Smooth muscle cell of the brain vasculature (primary cell): ENCODE measurements at places on chromosomes 12 and 14.

DNA sequence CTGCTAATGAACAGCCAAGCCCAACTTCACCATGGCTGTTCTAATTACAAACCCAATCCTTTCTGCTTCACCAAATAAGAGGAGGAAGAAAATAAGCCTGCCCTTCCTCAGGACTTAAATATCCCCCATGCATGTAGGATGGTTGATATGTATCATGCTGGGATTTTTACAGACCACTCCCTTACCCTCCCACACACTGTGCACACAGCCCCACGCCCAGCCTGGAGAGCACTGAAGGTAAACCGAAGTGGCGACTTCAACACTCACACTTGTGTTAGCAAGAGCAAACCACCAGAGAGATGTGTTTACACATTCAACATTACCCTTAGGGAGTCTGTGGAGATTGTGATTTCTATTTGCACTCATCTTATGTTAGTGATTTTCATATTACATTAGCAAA, 241.2 kb downstream of the EGLN3 start:
- no peak for DNase-seq

GRCh38 chr14:58428118-58428683, 682 bp downstream of the KIAA0586 start:
- DNase-seq, result peak; percentile 33

- no peak for DNase-seq
Observed at GRCh38 chr12:53505555-53506449, 1.5 kb downstream of the NPFF start.

DNA sequence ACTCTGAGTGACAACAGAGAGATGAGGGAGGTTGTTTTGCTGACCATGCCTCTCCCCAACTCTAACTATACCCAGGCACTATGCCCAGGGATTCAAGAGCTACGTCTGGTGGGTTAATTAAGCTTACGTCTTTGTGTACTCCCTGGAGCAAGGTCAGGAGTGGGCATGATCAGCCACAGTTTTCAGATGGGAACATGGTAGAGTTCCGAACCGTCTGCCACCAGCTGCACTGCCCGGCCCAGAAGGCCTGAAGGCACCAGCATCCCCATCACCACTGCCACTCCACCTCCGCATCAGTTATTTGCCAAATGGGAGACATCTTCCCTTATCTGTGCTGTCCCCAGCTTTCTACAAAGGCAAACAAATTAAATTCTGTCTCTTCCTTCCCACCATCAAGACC, 11.1 kb upstream of the GPX2 start:
- no peak for DNase-seq

DNA sequence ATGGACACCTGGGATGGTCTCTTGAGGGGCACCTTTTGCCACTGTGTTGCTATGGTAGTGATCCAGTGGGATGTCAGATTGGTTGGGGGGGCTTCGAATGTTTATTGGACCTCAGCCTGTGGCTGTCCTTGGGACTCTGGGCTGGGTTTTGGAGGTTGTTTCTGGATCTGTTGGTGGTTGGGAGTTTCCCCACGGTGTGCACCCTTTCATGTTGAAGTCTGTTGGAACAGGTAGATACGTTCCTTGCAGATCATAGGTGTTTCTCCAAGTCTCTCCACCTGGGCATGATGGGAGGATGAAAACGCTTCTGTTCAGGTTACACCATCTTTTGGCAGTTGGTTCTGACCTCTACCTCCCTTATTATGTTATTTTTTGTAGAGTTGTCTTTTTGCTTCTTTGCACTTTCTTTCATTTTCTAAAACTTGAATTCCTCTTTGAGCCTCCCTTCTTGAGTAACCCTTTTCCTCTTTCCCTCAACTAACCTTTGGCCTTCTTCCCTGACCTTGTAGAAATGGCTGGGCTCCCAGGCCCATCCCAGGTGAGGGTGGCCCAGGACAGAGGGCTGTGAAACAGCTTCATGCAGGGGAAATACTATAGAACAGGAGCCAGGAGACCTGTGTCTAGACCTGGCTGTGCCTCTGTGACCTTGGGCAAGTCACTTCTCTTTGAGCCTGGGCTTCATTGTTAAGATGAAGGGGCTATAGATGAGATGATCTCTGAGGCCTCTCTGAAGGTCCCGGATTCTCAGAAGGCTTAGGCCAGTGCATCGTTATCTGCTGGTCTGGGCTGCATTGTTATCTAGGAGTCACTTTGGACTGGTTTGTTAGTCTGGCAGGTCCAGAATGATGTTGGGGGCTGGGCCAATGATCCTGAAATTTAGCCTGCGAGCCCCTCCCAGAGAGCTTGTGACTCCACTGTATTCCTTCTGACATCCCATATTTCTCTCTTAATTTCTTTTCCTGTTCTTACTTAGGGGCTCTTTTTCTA, 2.0 kb downstream of the ATN1 start:
- no peak for DNase-seq

GRCh38 chr14:37438444-37438843, 156.6 kb downstream of the FOXA1 start:
- DNase-seq, result no peak

GRCh38 chr14:51185180-51185579, 54.9 kb upstream of the TMX1 start:
- no peak for DNase-seq

GRCh38 chr14:20781803-20782202, 735 bp downstream of the RNASE6 start:
- no peak for DNase-seq

- DNase-seq, result no peak
Observed at GRCh38 chr14:89746654-89747053, 207.9 kb downstream of the EFCAB11 start.

DNA sequence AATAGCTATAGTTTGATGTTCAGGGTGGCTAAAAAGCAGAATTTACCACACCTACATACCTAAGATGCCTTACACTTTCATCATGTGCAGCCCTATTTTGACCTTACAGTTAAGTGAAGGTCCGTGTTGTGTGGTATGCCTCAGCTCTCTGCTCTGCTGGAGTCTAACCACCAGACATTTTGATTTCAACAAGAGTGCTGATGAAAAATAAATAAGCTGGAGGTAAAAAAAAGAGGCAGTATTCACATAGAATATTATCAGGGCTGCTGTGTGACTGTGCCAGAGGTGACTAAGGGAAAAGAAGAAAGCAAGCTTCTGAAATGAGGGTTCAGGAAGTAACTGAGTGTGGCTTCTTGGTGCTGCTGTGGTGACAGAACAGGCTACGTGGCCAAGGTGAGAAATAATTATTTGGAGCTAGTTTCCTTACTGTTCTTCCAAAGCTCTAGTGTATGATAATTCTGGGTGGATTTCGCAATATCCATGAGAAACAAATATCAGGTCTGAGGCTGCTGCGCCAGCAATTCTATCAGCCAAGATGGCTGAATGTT, 188.8 kb downstream of the STXBP6 start:
- DNase-seq, result no peak

- no peak for DNase-seq
Observed at GRCh38 chr14:64815257-64815656, 64.5 kb downstream of the SPTB start.

GRCh38 chr12:97939156-97939555, 476.6 kb downstream of the RMST start:
- no peak for DNase-seq

DNA sequence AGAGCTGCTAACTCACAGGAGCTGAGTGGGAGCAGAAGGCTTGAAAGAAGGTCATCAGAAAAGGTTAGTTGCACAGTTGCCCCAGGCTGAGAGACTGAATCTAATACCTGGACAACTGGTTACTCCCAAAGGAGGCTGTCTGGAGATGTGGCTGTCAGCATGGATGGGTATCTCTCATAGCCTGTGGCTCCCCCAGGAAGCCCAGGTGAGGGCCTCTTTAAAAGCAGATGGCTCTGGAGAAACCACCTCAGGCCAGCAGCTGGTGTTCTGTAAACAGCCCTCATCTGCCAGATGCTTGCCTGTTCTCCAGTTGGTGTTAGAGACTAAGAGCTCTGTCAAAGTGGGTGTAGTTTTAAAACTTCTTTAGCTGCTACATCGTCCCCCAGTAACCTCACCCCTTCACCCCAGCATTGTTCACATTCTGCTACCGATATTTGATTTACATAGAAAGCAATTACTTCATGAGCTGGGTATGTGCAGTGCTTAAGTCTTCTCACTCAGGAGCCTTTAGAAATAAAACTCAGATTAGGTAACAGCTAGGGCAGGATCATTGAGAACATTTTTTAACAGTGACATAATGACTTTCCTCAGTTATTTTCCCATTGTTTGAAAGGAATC, 25.8 kb downstream of the DACT1 start:
- DNase-seq, result no peak

- DNase-seq, result no peak
Observed at GRCh38 chr12:132110677-132111076, 33.4 kb downstream of the DDX51 start.

- DNase-seq, result no peak
Observed at GRCh38 chr12:109173443-109174240, 57.3 kb downstream of the ACACB start.

DNA sequence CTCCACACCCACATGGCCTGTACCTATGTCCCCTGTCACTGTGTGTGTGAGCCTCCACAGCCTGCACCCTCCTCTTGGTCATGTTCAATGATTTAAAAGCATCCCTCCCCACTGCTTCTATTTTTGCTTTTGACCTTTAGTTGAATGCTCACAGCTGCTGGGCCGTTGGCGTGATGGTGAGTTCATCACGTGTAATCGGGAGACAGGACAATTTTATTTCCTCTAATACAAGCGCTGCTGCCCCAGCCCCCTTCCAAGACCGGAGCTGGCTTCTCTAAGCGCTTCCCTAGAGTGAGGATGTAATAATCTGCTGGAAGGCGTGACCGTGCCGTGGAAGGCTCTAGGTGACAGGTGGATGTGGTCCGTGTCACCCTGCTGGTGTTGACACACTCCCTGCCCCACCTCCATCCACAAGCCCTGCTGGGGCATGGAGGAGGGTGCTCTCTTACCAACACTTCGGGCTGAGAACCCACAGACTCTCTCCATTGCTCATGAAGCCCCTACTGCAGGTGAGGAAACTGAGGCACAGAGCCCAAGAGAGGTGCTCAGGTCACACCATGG, 25.4 kb downstream of the CCDC85C start:
- no peak for DNase-seq

DNA sequence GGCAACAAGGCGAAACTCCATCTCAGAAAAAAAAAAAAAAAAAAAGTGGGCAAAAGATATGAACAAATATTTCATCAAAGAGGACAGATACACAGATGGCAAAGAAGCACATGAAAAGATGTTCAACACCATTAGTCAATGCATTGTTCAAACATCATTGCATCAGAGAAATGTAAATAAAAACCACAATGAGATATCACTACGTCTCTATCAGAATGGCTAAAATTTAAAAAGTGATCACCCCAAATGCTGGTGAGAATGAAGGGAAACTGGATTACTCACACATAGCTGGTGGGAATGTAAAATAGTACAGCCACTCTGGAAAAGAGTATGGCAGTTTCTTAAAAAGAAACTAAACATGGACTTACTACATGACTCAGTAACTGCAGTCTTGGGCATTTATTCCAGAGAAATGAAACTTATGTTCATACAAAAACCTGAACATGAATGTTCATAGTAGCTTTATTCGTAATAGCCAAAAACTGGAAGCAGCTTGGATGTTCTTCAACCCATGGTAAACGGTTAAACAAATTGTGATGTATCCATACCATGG, 3.6 kb downstream of the L2HGDH start:
- DNase-seq, result no peak

DNA sequence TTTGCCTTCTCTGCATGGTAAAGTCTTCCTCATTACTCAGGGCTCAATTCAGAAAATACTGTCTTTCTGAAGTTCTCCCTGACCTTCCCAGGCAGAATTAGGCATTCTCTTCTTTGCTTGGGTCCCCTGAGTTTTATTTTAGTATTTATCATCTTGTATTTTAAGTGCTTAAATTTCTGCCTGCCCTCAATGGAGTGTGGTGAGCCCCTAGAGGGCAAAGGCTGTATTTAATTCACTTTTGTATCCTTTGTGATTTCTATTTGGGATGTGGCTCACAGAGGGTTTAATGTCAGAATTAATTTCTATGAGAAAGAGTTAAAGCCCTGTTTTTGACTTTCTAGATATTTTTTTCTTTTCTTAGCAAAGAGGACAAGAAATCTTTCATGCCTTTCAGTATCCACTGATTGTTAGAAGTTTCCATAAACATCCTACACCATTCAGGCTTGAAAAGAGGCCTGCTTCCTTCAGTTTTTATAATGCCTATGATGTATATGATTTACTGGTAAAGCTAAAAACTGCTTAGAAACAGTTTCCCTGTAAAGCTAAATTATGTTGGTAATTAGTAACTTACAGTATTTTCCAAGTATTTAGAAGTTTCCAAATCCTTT, 55.6 kb upstream of the PTPRB start:
- DNase-seq, result peak; percentile 3

DNA sequence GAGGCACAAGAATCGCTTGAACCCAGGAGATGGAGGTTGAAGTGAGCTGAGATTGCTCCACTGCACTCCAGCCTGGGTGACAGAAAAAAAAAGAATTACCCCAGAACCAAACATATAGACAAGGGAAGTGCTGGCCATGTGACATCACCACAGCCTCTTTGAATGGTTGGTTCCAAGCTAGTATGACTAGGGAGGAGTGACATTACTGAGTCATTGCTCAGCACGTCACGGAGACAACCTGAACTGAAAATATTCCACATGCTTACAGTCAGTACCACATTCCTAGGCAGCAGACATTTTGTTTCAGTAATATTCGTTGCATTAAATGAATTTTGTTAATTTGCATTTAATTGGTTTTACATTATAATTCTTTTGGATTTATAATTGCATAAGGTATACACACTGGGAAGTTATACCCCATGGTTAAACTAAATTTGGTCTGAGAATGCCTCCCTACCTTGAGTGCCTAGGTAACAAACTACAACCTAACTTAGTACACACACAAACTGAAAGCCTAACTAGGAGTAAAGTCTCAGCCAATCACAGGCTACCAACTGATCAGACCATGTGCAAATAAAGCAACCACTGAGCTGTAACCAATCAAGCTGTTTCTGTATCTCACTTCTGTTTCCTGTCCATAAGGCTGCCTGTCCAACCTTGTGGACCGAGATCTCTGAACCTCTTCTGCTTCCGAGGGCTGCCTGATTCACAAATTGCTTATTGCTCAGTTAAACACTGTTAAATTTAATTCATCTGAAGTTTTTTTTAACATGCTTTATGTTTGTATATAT, 164.4 kb downstream of the CAND1 start:
- no peak for DNase-seq

- no peak for DNase-seq
Observed at GRCh38 chr12:25323581-25323982, 72.9 kb upstream of the KRAS start.

- no peak for DNase-seq
Observed at GRCh38 chr14:54556535-54556934, 10.4 kb upstream of the SAMD4A start.

- no peak for DNase-seq
Observed at GRCh38 chr12:11623382-11623781, 26.1 kb upstream of the ETV6 start.

- DNase-seq, result no peak
Observed at GRCh38 chr14:101623685-101624444, 62.6 kb downstream of the DIO3 start.

DNA sequence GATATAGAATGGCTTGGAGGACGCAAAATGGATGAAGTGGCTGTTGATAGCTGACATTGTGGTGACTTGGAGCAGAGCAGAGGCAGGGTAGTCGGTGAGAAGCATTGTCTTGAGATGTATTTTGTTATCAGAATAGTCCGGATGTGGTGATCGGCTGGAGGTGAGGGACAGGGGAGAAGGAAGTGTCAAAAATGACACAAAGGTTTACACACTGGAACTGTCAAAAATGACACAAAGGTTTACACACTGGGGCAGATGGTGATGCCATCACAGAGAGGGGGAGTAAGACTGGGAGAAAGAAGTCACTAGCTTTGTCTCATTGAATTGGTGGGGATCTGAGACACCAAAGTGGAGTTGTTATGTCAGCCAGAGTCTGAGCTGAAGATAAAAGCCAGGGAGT, 30.1 kb downstream of the CDKL1 start:
- no peak for DNase-seq

- no peak for DNase-seq
Observed at GRCh38 chr12:59620326-59620725, 24.5 kb downstream of the SLC16A7 start.
